ENCODE measurements at places on chromosomes 1 and 21. TPM values are rescaled to one million over a fixed set of nuclear protein-coding genes. Genes with fewer than 3 reads are reported as not detected.

GRCh38 chr1:2234762-2235113, 6.6 kb downstream of the SKI start:
- no peak for DNase-seq

DNA sequence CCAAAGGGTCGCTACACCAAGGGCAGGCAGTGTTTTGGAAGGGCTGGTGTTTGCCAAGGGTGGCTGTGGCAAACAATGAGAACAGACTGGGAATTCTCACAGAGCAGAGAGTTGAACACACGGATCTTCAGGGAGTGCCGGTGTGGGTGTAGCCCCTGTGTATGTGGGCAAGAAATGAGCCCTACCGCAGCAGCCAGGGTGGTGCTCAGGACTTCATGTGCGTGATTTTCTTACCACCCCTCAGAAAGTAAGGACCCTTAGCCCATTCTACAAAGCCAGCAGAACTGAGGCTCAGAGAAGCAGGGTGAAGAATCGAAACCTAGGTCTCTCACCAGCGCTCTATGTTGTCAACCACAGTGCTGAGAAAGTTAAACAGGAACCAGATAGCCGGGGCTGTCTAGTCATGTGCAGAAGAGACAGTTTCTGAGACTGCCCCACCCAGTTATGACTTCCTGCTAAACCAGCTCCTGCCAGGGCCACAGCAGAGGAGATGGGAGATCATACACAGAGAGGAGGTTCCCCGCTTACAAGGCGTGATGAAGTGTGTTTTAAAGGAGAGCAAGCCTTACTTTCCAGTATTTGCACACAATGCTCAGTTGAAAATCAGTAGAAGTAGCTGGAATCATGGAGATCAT, 21.9 kb upstream of the MORC3 start:
- no peak for DNase-seq

DNA sequence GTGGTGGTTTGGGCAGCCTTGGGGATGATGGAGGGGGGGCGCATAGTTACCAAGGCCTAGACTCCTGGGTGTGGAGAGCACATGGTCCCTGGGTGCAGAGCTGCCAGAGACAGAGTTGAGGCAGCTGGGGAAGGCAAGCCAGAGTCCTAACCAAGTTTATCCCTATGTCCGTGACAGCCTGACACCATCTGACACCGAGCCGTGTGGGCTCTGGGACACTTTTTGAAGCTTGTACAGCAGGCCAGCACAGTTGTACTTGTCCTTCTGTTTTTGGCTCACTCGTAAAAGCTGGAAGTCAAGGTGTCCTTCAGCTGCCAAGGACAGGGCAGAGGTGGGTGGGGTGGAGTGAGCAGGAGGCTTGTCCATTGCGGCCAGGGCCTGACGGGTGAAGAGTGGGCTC, 28.5 kb downstream of the SLC26A9 start:
- no peak for DNase-seq

DNA sequence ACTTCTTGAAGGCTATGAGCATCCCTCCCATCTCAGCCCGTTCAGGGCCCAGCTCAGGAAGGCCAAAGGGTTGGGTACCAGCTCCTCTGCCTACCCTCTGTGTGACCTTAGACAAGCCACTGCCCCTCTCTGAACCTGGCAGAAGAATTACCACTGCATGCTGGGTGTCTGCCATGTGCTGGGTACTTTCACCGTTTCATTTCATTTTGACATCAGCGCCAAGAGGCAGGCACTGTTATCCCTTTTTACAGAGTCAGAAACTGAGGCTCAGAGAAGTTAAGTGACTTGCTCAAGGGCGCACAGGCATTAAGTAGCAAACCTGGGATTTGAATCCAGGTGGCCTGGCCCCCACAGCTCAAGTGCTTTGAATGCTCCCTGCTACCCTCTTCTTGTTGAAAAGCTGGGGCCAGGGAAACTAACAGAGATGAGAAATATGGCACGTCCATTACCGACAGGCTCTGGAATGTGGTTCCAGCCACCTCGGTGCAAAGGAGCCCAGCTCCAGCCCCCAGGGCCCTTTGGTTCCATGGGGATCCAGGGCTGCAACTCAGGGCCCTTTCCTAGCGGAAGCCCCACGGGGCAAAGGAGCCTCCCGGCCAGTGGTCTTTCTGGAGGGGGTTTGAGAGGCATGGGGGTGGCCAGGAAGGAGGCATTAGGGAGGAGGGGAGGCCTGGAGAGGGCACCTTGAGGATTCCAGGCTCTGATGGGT, 6.5 kb downstream of the TMEM82 start:
- no peak for DNase-seq

- no peak for DNase-seq
These were observed 495.8 kb downstream of the AJAP1 start for GRCh38 chr1:5150191-5150590.

OR1C1 gene
- not detected for total RNA-seq

- no peak for DNase-seq
These were observed 1126.7 kb upstream of the ADGRL2 start for GRCh38 chr1:80673935-80674597.

MAP1LC3C gene
- total RNA-seq: 10.9 TPM

Data from tibial nerve (tissue), 4 donors.